ENCODE measurements at places on chromosomes 13 and 19.
A peak's percentile ranks its signal among the peaks of the same experiment; 100 is the strongest.

GRCh38 chr19:19256072-19256969 lies 16.8 kb downstream of the TM6SF2 start:
- DNase-seq: peak; percentile 28

- no peak for DNase-seq
Observed at GRCh38 chr19:4064149-4064495, 2.6 kb downstream of the ZBTB7A start.

GRCh38 chr13:53013113-53013512 lies 15.5 kb upstream of the OLFM4 start:
- DNase-seq: no peak

DNA sequence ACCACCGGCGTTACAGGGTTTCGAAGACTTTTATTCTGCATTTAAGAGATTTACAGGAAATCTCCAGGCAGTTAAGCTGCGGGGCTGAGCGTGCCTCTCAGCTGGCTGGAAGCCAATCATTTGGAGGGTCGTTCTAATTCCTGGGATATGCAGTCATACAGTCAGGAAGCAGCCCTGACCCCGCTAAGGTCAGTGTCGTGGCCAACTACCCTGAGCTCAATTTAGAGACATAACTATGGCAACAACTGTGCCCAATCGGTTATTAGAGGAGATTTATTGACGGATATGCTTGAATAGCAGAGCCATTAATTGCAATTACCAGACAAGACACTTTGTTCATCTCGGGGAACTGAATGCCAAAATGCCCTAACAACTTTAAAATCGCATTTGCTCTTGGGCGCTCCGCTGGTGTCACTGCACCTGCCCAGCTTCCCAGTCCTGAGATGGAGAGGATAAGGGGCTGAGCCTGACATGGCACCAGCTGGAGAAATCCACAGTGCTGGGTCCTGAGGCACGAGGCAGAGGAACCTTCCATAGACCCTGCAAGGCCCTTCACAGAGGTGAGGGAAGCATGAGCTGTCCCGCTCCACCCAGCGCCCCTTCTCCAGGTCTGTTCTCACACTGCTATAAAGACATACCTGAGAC lies 15.1 kb upstream of the ZNF507 start:
- no peak for DNase-seq

DNA sequence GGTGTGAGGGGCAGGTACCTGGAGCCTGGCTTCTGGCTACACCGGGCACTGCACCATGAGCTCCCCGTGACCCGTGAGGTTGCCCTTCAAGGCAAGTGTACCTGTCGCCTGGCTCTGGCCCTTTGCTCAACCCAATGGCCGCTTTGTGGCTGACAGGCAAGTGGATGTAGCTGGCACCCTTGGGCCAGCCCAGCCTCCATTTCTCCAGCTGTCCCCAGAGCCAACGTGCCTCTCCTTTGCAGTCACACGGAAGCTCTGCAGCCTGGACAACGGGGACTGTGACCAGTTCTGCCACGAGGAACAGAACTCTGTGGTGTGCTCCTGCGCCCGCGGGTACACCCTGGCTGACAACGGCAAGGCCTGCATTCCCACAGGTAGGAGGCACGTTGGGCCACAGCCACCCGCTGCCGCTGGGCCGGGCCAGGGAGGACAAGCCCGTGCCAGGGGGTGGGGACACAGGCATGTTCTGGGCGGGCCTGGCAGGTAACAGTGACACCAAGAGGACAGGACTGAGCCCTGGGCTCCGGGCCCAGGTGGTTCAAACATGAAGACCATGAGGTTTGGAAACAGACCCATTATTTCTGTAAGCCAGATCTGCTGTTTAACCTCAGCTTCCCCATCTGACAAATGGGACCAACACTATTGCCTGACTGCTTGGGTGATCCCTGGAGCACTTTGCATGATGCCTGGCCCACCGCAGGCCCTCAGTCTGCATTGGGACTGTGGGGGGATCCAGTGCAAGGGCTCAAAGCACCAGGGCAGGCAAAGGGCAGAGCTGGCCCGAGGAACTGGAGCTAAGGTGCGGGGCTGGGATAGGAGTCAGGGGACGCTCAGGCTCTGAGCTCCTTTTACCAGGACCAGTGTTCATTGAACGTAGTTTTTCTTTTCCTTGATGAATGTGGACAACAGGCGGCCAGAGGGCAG lies 17.5 kb upstream of the PROZ start:
- DNase-seq: no peak

GRCh38 chr13:90276216-90276615 lies 1071.3 kb upstream of the MIR17HG start:
- DNase-seq: no peak

- no peak for DNase-seq
Observed at GRCh38 chr19:14106840-14107239, 10.7 kb downstream of the PRKACA start.

GRCh38 chr13:75876142-75877050 lies 240.3 kb downstream of the LMO7 start:
- peak; percentile 80 for DNase-seq

- DNase-seq: no peak
Observed at GRCh38 chr13:50466456-50466855, 377.0 kb downstream of the DLEU7 start.

DNA sequence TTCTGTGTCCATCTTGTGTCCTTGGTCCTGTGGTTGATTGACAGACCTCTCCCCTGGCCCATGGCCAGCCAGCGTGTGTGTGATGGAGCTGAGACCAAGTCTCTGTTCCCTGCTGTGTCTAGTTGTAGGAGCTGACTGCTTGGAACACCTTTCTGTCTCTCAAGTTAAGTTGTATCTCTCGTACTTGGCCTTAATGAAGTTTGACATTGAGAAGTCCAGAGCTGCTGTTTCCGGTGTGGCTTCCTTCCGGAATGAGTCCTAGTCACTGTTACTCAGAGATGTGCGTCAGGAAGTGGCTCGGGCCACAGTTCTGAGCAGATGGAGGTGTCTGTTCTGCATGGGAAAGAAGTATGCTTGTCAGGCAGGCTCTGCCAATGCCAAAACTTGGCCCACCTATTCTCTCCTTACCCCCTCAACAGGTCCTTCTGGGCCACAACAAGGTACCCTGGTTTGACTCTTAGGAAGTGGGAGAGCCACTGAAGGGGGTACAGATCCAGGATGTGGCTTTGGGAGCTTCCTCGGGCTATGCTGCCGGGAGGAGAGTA lies 54.3 kb downstream of the GATAD2A start:
- DNase-seq: peak; percentile 79

DNA sequence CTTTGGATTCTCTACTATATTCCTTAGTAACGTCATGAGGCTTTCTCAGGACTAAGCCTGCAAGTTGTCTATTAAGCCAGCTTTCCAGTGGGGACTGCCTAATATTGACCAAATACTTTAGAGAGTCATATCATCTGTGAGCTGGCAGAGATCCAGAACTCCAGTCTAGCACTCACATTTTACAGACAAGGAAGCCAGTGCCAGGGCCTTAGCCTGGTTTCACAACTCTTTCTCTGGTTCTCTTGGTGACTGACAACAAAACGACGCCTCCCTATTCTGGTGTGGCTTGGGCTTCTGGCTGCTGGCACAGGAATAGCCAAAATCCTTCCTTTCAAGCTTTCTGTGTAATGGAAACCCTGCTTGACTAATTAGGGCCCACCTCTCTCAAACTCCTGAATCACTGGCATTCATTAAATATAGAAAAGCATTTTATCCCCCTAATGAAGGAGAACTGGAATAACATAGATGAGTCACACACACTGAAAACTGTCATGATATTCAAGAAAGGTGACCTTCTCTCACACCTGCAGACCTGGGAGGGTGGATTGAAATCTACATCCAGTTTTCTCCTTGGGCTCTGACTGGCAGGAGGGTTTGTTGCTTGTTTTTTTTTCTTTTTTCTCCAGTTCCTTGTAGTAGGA lies 75.2 kb upstream of the UBL3 start:
- peak; percentile 47 for DNase-seq

DNA sequence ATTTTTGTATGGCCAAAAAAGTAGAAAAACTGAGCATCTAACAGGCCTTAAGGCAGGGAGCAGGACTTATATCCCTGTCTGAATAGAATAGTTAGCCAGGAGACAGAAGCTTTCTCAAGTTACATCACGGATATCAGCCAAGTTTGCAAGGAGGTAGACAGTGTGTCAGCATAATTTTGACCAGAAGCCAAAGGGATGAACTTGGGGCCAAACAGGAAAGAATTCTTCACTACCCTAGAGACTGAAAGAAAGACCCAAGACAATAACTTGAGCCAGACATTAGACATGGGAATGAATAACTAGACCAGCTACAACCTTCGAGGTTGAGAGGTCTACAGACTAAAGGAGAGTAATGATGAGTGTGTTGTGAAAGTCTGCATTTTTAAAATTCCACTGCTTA lies 48.1 kb upstream of the PCDH9 start:
- no peak for DNase-seq

DNA sequence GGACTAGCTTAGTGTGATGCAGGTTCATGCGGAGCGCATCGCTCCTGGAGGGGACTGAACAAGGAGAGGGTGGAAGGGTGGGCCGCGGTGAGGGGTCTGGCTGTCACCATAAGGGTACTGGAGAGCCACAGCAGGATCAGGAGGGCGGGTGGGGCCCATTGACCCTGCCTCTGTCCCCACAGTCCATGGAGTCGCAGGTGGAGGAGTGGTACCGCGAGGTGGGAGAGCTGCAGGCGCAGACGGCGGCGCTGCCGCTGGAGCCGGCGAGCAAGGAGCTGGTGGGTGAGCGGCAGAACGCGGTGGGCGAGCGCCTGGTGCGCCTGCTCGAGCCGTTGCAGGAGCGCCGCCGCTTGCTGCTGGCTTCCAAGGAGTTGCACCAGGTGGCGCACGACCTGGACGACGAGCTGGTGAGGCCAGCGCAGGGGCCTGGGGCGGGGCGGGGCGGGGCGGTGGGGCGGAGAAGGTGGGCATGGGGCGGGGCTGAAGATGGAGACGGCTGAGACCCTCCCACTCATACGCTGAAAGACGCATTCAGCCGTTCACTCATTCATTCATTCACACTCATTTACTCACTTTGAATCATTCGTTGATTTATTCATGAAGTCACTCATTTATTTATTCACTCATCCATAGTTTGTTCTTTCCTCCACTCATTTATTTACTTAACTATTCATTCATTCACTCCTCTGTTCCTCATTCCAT lies 27.5 kb upstream of the SHKBP1 start:
- DNase-seq: peak; percentile 75

DNA sequence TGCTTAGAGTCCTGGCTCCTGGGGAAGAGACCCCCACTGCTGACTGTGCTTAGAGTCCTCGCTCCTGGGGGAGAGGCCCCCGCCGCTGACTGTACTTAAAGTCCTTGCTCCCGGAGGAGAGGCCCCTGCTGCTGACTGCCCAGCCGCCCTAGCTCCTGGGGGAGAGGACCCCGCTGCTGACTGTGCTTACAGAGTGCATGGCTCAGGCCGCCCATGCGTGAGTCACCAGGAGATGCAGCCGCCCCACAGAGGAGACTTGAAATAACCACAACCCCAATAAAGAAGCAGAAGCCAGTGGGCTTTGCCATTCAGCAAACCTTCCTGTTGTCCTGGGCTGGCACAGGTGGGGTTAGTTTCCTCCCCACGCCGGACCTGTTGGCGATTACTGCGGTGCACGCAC lies 79.2 kb upstream of the C13orf46 start:
- peak; percentile 78 for DNase-seq

- DNase-seq: peak; percentile 50
Observed at GRCh38 chr13:100273552-100273951, 184.7 kb downstream of the PCCA start.

DNA sequence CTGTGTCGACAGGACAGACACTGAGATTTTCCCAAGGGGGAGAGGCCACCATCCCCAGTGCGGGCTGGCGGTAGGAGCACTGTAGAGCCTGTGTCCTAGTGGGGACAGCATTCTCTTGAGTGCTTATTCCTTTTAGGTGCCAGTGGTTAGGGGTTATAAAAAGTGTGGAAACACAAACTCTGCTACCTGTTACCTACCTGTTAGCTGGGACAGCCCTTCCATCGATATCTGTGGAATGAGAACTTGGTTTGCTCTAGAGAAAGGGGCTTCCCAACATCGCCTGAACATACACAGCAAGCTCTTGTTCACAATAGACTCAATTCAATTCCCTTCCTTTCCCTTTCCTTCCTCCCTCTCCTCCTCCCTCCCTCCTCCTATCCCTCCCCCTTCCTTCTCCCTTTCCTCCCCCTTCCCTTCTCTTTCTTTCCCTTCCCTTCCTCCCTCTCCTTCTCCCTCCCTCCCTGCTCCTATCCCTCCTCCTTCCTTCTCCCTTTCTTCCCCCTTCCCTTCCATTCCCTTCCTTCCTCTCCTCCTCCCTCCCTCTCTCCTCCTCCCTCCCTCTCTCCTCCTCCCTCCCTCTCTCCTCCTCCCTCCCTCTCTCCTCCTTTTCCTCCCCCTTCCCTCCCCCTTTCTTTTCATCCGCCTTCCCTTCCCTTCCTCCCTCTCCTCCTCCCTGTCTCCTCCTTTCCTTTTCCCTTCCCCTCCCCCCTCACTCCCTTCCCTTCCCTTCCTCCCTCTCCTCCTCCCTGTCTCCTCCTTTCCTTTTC lies 188.5 kb downstream of the URI1 start:
- DNase-seq: no peak

Measured in suppressor macrophage treated with lipopolysaccharide for 1 hour (primary cell).